ENCODE measurements at places on chromosomes 7 and 10.

DNA sequence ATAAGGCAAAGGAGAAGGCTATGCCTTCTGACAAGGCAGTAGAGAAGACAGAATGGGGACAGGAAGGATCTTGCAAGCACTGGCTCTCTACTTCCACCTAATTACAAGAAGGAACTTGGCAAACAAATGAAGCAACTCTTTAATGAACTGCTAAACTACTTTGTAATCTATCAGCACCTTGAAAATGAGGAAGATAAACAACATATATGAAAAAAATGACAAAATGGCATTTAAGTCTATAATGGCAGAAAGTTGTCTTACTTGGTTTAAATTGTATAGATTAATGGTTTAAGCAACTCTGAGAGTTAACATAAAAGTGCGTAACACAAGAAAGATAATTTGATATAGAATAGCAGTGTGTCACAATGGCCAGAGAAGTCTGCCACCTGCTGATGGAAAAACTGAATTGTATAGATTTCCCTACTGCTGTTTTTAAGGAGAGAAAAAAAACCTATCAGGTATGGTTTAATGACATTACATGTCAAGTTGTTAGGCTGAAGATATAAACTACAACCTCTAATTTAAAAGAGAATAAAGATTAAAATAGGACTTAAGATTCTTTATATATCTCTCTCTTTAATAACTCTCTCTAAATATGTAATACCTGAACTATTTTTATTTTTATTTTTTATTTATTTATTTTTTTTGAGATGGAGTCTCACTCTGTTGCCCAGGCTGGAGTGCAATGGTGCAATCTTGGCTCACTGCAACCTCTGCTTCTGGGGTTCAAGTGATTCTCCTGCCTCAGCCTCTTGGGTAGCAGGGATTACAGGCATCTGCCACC, 11.8 kb downstream of the NT5C3A start:
- DNase-seq, result no peak

DNA sequence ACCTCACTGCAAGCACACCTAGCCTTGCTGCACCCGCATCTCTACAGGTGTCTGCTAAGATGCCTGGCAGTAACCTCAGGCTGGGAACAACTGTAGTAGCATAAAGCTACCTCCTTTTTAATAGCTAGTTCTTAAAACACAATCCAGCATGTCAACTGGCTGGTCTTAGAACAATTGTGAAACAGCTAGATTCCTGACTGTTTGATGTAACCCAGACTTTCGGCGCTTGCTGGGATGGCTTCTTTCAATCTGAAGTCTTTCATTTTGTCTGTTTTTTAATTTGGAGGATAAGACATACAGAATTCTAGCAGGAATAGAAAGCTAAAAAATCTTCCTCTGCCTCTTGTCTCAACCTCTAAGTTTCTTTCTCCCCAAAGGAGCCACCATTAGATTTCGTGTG, 59.8 kb downstream of the GSDME start:
- DNase-seq, result no peak

DNA sequence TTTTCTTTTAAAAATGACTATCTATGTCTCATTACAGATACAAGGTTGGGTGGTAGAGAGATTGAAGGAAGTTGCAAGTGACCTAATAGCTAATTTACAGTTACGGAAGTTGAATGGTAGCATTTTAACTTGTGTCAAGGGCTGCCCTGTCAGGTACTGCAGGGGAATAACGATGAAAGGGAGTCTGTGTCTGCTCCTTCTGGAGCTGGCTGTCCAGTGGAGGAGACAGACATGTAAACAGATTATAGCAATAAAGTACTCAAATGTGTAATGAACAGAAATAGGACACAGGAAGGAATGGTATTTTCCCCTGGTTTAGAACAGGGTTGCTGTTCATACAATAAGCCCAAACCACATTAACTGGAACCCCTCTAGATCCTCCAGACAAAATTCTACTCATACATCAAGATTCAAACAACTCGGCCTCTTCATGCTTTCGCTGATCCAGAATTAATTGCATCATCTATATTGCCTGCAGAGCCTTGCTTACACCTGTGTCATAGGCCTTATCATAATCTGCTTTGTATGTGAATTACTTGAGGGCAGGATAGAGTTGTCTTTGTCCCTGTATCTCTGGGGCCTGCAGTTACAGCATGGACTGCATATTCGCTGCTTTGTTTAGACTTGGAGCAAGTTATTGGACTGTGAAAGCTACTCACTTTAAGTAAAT, 42.8 kb downstream of the AUTS2 start:
- no peak for DNase-seq

- no peak for DNase-seq
Observed at GRCh38 chr10:57098146-57098545, 737.1 kb upstream of the ZWINT start.

GRCh38 chr10:3785851-3786271, 852 bp upstream of the KLF6 start:
- peak; percentile 70 for DNase-seq

GRCh38 chr7:5694221-5694754, 87.2 kb downstream of the RNF216 start:
- DNase-seq, result peak; percentile 48

DNA sequence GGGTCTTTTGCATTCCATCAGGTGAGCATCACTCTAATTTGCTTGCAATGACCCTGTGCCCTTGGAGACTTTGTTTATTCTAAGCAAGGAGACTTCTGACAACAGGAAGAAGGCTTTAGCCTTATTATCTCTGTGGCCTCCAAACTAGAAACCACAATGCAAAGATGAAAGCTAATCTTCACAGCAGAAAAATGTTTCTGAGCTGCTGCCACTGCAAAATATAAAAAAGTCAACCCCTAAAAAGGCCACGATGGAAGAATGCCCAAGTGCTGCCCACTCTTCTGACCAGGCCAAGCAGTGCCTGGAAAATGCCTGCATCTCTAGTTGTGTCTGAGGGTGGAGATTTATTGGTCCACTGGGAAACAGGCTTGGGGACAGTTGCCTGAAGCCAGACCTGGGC, 299.9 kb downstream of the C7orf25 start:
- DNase-seq, result no peak

- DNase-seq, result no peak
Observed at GRCh38 chr7:112880818-112881418, 90.7 kb upstream of the TMEM168 start.

- no peak for DNase-seq
Observed at GRCh38 chr7:51482976-51483375, 166.4 kb upstream of the COBL start.

GRCh38 chr7:143188994-143189393, 5.8 kb downstream of the TAS2R39 start:
- DNase-seq, result no peak

DNA sequence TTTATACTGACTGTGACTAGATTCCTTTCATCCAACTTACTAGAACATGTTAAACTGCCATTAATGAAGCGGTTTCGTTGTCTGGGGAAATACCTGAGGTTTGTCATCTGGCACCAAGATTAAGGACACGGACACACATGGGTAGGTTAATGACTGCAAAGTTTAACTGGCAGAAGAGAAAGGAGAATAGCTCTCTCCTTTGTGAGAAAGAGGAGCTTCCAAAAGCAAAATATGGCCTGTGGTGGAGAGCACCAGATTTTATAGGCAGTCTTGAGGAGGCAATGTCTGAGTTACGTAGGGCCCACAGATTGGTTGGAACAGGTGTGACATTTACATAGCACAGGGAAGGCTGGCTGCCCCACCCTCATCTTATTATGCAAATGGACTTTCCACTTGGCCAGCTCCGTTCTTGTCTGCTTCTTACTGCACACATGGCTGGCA, 1193.0 kb upstream of the CELF2 start:
- DNase-seq, result no peak

All from activated T-cell treated with anti-CD3 and anti-CD28 coated beads, Interleukin-2, amount 50 U/mL, for 1 hour (primary cell).